ENCODE measurements at places on chromosomes 5 and 9.

DNA sequence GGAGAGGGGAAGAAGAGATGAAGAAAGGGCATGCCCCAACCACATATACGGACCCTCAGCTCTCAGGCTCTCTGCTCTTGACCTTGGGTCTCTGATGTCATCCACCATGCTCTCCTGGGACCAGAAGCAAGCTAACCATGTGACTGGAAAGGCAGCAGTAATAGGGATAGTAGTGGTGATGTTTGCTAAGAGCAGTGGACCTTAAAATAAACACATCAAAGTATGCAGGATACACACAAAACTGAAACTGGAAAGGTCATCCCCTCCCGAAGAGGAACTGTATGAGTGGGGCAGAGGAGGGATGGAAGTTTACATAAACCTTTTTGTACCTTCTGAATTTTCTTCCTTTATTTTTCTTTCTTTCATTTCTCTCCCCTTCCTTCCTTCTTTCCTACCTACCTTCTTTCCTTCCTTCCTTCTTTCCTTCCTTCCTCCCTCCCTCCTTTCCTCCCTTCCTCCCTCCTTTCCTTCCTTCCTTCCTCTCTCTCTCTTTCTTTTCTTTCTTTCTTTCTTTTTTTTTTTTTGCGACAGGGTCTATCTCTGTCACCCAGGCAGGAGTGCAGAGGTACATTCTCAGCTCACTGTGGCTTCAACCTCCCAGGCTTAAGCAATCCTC, 8.1 kb upstream of the PTPN3 start:
- no peak for DNase-seq

GRCh38 chr9:118532592-118532991, 828.4 kb downstream of the TLR4 start:
- no peak for DNase-seq

- DNase-seq: no peak
Measured at GRCh38 chr9:77906991-77907390, 124.6 kb downstream of the GNAQ start.

DNA sequence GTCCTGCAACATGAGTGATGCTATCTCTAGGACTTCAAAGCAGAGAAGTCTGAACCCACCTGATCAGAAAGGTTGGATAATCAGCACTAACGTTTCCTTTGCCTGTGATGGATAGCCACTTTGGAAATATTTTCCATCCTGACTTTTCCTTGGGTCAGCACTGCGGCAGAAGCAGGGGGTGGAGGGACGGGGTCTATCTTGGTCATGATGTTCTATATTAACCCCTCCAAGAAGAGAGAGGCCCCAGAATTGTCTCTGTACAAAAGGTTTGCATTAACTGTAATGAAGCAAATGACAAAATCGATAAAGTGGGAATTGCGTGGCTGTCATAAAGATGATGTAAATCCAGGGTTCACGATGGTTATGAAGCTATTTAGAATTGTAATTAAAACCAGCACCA, 279.8 kb upstream of the PANK3 start:
- no peak for DNase-seq

- DNase-seq: no peak
Measured at GRCh38 chr5:118529361-118530144, 458.8 kb downstream of the DTWD2 start.

GRCh38 chr9:37575921-37576721, at the start of gene FBXO10:
Gene FBXO10, minus strand, starts transcription at chr9:37576380. Its CDS starts 34,612 bp downstream, at chr9:37541768.
- DNase-seq: peak; percentile 52

GRCh38 chr9:28423255-28423654, 850.0 kb upstream of the C9orf72 start:
- no peak for DNase-seq

- no peak for DNase-seq
Measured at GRCh38 chr5:126445502-126446174, 22.4 kb downstream of the GRAMD2B start.

GRCh38 chr5:126031989-126032716, 391.1 kb upstream of the GRAMD2B start:
- DNase-seq: no peak

DNA sequence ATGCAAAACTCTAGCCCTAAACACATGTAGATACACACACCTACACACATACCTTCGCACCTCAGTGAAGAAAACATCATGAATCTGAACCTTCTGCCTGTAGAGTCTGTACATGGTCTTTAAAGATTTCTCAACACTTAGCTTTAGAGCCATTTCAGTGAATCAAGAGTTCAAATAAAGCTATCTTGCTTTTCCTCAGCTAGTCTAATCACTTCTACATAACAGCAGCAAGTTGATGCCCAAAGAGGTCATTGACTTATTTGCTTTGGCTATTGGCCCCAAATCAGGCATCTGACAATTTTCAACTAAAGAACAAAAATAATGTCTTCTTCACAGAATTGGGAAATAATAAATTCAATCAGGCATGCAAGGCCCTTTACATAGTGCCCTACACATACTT, 127.9 kb upstream of the SGCD start:
- DNase-seq: no peak

- no peak for DNase-seq
Measured at GRCh38 chr5:60399507-60399906, 300.5 kb downstream of the DEPDC1B start.

- DNase-seq: no peak
Measured at GRCh38 chr5:124810396-124811006, 64.1 kb upstream of the ZNF608 start.

- peak; percentile 47 for DNase-seq
Measured at GRCh38 chr9:20884985-20885593, 146.4 kb downstream of the HACD4 start.

DNA sequence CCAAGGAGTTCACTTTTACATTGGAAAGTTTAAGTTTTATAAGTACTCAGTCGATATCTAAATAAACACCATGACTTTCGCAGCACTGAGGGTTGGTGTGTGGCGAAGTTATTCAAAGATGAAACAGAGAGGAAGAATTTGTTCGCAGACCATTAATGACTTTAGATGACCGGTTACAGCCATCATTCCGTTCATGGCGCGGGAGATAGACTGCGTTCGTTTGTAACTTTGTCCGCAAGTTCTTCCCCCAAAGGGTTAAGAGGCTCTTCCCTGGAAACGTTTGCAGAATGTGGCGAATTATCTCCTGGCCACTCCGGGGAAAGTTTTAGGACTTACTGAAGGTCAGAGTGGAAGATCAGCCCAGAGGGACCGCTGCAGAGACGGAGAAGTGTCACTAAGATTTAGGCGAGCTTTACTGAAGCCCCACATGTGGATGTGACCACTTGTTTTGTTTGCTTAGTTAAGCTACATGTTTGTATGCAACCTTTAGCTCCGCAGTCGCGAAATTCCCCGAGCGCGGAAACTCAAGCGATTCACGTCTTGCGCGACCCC, 2.2 kb upstream of the FOXD1 start:
- no peak for DNase-seq

GRCh38 chr5:25641124-25641523, 996.3 kb upstream of the CDH10 start:
- no peak for DNase-seq

DNA sequence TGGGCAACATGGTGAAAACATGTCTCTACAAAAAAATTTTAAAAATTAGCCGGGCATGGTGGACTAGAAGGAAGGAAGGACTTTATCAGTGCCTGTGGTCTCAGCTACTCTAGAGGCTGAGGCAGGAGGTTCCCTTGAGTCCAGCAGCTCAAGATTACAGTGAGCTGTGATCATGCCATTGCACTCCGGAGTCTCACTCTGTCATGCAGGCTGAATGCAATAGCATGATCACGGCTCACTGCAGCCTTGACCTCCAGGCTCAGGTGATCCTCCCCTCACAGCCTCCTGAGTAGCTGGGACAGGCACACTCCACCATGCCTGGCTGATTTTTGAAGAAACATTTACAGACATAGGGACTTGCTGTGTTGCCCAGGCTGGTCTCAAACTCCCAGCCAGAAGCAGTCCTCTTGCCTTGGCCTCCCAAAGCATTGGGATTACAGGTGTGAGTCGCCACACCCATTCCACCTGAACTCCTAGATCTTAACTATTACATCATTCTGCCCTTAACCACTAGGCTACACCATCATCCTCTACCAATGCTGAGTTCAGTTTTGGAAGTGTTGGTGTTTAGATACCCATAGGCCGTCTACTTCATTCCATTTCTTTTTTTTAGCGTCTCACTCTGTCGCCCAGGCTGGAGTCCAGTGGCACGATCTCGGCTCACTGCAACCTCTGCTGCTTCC, 2.0 kb upstream of the URM1 start:
- no peak for DNase-seq

- DNase-seq: no peak
Measured at GRCh38 chr5:139584137-139584536, 23.0 kb downstream of the UBE2D2 start.

GRCh38 chr9:81999806-82000205, 11.2 kb downstream of the SPATA31D1 start:
- no peak for DNase-seq

DNA sequence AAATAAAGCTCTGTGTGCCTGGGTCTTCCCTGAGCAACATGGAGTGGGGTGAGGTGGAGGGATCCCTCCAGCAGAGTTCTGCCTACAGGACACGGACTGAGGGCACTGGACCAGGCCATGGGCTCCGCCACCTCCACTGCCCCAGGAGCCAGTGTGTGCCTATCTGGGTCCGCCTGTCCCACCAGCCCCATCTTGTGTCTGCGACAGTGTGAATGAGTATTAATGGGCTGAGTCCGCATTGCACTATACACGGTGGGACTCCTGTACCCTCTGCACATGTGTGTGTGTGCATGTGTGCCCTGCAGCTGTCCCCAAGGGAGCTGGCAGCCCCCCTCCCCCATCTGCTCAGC, 11.4 kb downstream of the FGFR4 start:
- DNase-seq: no peak

GRCh38 chr5:6820851-6821479, 107.7 kb downstream of the TENT4A start:
- DNase-seq: peak; percentile 34

DNA sequence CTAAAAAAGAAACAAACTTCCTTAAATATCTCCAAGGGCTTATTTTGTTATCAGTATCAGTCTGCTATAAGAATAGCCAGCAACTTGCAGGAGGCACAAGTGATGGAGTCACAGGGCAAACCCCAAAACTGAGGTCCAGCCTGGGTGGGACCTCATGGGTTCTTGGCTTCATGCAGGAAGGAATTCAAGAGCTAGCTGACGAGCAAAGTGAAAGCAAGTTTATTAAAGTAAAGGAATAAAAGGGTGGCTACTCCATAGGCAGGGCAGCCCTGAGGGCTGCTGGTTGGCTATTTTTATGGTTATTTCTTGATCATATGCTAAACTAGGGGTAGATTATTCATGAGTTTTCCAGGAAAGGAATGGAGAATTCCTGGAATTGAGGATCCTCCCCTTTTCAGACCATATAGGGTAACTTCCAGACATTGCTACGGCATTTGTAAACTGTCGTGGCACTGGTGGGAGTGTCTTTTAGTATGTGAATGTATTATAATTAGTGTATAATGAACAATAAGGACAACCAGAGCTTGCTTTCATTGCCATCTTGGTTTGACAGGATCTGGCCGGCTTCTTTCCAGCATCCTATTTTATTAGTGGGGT, 231.9 kb downstream of the ADAMTSL1 start:
- no peak for DNase-seq

GRCh38 chr9:120377268-120378159, 202.5 kb downstream of the CDK5RAP2 start:
- DNase-seq: no peak

DNA sequence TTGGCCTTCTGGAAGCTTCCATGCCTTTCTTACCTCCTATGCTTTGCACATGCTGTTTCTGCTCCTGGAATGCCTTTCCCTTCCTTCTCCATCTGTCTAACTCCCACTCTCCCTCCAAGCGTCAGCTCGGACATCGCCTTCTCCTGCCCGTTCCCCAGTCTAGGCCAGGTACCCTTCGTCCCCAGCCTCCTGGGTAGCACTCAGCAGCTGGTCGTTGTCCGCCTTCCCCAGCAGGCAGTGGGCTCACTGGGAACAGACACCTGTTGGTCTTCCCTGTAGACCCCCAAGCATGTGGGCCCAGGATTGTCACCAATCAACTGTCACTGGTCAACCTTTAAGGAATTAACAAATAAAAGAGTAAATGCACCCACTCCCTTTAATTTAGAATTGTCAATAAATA, 202.2 kb downstream of the RGS3 start:
- DNase-seq: no peak

DNA sequence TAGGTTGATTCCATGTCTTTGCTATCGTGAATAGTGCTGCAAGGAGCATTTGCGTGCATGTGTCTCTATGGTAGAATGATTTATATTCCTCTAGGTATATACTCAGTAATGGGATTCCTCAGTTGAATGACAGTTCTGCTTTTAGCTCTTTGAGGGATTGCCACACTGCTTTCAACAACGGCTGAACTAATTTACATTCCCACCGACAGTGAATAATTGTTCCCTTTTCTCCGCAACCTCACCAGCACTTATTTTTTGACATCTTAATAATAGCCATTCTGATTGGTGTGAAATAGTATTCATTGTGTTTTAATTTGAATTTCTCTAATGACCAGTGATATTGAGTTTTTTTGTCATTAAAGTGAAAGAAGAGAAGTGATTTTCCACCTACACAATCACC, 18.5 kb downstream of the IFNA5 start:
- DNase-seq: no peak

DNA sequence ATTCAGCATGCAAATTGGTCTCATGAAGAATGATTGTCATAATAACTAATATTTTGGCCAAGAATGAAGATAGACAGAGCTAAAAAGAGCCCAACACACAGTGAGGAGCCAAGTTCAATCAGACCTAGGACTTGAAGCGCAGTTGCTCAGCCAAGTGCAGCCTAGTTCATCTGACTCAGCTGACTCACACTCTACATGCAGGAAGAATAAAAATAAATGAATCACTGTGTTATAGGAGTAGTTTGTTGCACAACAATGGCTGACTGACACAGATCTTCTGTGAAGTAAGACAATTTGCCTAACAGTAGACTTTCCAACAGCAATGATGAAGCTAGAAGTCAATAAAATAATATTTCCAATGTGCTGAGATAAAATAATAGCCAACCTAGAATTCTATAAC, 261.5 kb downstream of the CEMIP2 start:
- no peak for DNase-seq

DNA sequence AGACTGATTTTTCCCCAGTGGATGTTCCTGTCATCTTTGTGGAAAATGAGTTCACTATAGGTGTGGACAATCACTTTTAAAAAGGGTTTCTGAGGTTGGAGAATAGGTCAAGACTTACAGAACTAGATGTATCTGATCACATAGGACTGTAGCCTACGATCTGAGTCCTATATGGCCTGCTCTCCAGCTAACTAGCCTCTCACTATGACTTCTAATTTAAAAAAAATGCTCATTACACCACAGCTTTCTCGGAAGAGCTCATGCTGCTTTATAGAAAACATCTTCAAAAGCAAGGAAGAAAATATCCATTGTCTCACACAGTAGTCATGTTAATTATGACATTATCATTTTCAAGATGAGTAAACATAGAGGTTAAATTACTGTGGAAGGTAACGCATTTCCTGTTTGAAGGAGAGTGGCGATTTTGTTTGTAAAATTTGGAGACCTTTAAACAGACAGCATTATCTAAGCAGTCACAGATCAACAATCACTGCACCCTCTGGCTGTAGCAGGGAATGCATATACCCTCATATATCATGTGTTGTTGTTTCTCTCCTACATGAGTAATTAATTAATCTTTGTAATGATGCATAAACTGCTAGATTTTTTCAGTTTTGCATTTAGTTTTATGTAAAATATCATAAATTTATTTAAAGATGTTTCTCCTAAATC, 573.7 kb downstream of the GABRG2 start:
- DNase-seq: no peak
